ENCODE measurements at places on chromosomes 7 and 10.

DNA sequence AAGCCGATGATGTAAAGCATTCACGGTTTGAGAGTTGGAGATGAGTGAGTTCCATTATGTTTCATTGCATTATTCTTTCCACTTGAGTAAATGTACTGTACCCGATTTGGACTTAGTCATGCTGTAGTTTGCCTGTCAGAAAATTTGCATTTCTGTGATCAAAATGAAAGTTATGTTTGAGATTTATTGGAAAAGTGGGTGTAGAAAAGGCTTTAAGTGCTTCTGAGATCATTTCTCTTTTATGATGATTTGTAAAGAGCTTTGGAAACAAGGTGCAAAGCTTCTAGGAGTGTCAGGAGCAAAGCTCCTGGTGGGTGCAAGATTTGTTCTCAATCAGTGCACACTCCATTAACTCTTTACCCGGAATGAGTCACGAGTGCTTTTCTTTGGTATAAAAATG is 204.1 kb upstream of the POM121L12 start:
- no peak for DNase-seq

- DNase-seq = no peak
These were observed 14.3 kb downstream of the HKDC1 start for GRCh38 chr10:69234447-69234846.

- DNase-seq = no peak
These were observed 27.5 kb downstream of the COPG2 start for GRCh38 chr7:130641040-130641439.

DNA sequence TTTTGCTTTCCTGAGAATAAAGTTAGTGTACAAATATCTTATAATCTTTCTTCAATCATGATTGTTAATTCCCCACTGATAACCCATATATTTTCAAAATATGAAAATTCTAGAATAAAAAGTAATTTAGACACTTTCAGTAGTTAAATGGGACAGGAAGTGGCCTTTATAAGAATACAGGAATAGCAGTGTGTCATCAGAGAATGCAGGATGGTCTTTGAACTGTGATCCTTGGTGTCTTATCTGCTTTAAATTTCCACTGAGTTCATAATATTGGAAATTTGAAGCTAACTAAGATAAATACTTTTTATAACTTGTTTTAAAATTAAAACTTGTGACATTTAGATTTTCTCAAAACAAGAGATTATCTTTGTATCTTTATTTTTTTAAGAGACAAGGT is 75.4 kb downstream of the CREM start:
- no peak for DNase-seq

DNA sequence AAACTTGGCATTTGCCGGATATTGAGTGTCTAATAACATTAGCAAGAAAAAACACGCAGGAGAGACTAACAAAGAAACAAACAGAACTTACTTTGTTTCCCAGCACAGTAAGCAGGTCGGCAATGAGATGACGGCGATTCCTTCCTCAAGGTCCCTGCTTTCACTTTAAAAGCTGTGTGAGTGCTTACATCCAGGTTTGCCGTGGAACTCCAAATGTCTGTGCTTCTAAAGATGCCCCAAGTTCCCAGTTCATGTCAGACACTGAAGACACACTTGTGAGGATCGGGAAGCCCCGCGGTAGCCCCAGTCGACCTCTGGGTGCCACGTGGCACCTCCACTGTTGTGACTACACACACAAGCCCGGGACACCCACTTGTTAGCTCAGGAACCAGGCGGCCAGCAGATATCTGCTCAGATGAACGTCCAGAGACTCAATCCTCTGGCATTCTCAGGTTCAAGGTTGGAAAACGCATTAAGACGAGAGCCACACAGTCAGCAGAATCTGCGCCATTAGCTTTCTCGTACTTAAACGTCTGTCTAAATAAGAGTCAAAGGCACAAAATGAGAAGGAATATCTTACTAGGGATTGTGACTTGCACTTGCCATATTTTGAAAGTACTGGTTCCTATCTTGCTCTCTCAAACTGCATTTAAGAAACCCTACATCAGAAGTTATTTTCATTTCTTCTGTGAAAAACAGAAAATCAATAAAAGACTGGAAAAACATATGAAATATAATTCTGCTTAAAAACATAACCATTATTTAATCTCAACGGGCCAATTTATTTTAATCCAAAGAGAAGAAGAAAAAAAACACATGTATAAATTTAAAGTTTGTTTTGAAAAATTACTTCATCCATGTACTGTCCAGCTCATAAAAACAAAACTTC is 207.6 kb upstream of the KLF14 start:
- DNase-seq = no peak

GRCh38 chr10:129969184-129969910 is 5.3 kb upstream of the EBF3 start:
- DNase-seq = no peak

DNA sequence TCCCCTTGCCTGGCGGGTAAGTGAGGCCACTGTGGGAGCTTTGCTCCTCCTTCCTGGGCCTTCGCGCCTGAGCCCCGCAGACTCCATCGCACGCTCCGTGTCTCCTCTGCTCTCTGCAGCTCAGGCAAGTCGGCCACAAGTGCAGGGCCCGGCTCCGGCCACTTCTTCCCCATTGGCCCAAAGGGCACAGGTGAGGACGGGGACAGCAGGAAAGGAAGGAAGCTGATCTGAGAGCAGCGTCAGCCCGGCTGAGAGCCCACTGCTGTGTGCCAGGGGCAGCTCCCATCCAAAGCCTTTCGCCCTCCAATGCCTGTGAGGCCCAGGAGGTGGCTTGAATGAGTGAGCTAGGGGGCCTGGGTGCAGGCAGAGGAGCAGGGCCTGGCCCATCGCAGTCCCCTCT is 33.7 kb upstream of the RHEB start:
- DNase-seq = no peak

- no peak for DNase-seq
These were observed 53.8 kb downstream of the APBB1IP start for GRCh38 chr10:26491934-26492333.

DNA sequence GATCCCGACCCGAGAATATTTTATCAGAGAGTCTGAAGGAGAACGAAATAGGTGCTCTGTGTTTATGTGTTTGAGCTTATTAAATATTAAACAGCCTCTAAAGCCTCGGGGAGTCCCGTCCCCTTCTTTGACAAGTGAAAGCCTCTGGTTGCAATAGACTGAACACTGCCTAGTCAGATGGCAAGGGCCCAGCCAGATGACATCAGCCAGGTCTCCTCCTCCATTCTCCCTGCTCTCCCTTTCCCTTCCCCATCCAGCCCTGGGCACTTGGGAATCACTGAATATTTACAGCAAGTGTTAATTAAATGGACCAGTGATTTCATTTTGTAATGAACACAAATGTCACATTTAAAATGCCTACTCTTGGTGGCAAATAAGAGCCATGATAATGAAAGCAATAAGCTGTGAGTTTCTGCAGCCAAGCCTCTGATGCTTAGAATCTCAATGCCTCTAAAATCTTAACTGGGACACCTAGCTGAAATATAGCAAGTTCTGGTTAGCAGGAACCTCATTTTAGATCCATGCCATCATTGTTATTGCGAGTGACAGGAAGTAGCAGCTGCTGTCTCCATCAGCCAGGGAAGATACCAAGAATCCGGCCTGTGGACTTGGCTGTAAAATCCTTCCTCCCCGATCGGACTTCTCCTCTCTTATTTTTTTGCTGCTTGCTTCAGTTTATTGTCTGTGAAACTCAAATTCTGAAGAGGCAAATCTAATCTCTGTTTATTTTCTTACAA is 202.1 kb downstream of the PRPF18 start:
- no peak for DNase-seq

GRCh38 chr10:106957823-106958588 is 206.5 kb downstream of the SORCS1 start:
- no peak for DNase-seq
